Cortex of kidney (tissue), 1 donor: ENCODE measurements at places on chromosomes 3 and 15.

DNA sequence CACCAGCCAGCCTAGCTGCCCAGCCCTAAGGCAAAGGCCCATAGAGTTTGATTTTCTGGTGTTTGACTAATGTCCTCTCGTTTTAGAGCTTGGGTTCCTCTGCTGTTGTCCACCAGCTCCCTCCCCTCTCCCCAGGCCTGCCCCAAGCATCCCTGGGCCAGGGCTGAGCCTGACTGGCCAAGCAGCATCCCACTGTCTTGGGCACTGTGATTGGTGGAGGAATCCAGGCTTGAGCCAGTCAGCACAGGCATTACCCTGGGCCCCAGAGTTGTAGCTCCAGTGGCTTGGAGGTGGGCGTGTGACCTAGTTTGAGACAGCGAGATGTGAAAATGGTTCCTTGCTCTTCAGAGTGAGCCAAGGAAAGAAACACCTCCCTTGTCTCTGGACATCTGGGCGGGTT lies 155.3 kb upstream of the MEF2A start:
- DNase-seq, result no peak

- no peak for DNase-seq
These were observed 14.5 kb downstream of the EPHB1 start for GRCh38 chr3:134809427-134810051.

DNA sequence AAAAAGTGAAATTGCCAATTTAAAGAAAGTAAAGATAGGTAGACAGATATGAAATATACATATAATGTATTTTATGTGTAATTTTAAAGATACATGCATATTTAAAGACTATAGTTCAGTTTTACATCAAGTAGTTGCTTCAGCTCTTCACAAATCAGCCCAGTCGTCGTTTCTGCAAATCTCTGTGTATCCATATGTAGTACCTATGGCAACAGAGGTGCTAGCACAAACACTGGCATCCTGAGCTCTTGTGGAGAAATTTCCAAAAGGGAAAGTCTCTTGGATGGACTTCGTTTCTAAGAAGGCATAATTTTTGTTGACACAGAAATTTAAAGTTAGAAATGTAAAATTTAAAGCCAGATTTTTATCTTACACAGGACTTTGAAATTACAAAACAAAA lies 1284.7 kb downstream of the ROBO1 start:
- DNase-seq, result no peak

GRCh38 chr3:45152307-45152706 lies 6.1 kb upstream of the CDCP1 start:
- DNase-seq, result no peak

DNA sequence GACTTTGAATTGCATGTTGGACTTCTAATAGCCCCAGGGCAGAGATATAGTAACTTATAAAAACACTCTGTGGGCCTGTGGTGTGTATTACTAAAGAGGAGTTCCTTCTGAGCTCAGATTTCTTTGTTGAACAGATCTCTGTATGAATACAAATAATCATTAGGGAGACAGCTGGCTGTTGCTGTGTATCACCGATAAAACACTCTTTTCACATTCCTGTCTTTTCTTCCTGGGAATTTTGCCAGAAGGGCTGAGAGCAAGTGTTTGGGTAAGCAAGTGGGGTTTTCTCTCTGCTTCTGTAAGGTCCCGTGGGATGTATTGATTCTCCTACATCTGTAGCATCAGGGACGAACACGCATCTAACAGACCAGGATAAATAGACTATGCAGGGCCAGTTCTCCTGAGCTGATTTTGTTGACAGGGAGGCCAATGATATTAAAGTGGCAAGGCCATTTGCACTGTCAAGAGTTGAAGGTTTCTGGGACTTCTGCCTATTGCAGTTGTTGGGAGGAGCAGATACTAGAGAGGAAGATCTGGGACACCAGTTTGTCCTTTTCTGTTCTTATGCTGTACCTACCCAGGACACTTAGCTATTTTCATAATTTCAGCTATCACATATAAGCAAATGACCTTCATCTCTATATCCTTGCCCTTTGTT lies 225.9 kb upstream of the CD96 start:
- no peak for DNase-seq

DNA sequence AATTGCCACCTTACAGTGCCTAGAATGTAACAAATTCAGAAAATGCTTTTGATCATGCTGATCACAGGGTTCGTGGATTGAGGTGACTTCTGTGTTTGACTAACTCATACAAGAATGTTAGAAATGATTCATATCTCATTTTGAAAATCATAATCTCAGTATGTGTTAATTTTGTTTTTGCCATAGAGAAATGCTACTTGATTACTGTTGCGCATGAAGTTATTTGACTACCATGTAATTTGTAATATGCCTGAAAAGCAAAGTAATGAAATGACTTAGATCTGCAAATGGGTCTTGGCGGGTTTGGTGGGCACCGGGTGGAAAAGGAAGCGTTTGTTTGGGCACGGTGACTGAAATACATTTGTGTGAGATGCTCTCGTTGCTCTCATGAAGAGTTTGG lies 173.6 kb upstream of the BHLHE40 start:
- DNase-seq, result no peak

- no peak for DNase-seq
These were observed 169.3 kb downstream of the RAB11A start for GRCh38 chr15:66038387-66039116.

DNA sequence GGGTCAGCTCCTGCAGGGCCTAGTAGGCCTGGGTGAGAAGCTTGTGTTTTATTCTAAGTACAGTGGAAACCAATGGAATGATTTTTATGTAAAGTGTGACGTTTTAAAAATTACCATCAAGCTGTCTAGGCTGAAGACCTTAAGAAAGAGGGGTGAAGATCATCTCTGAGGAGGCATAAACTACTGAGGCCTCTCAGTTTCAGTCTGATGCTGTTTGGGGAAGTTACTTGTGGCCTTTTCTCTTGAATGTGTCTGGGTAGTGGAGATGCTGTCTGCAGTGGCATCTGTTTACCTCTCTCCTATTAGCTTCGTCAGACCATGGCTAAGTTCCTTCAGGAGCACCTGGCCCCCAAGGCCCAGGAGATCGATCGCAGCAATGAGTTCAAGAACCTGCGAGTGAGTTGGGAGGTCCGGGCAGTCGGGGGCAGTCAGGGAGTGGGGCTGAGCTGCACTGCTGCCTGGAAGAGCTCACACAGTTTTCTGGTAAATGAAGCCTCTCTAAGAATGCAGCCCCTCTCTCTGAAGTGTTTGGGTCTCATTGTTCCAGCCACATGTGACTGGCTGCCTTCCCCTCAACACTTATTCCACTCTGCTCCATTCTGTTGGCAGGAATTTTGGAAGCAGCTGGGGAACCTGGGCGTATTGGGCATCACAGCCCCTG lies 1.9 kb downstream of the IVD start:
- DNase-seq, result no peak
